ENCODE measurements at places on chromosomes 7 and 10.

- DNase-seq = no peak
These were observed 28.1 kb upstream of the TRIM8 start for GRCh38 chr10:102616066-102616770.

DNA sequence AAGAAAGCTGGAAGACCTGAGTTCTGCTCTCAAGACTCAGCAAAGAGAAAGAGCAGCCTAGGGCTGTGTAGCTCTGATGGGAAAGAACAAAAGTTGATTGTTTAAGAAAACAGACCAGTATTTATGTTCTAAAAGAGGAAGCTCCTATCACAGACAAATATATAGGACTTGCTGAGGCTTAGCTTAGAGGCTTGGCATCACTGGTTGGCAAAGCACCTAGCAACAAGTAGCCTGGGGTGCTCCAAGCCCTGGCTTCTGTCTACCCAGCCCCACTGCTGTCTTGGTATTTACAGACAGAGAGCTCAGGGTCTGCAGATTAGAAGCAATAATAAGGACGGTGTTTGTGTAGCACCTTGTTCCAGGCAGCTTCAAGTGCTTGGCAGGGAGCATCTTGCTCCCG is 36.9 kb upstream of the CCDC3 start:
- no peak for DNase-seq

DNA sequence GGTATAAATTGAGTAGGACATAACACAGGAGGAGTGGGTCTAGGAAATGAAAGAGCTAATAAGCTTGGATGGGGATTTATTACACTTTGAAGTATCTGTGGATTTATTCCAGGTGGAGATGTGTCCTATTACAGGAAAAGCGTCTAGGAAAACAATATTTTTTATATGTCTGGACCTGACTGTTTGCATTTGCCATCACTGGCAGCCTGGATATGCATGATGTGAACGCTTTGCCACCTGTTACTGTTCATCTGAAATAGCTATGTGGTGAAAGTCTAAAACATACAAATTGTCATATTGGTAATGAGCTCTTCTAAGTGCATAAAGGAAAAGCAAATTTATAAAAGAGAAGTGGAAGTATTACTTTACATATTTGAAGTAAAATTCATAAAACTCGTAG is 31.6 kb upstream of the AGMO start:
- no peak for DNase-seq

DNA sequence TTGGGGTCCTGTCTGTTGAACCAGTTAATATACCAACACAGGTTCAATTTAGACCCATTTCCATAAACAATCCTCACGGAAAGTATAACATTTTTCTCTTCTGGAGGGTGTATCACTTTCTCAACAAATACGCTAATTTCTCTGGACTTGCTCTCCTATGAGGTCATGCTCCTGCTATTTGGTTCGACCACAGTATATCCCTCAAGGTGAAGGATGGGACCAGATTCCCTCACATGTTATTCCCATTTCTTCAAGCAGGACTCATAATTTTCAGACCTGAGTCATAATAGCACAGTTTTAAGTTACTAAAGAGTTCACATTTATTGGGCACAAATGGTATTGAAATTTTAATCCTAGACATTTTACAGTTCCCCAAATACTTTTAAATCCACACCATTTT is 57.2 kb downstream of the ADAM12 start:
- no peak for DNase-seq

DNA sequence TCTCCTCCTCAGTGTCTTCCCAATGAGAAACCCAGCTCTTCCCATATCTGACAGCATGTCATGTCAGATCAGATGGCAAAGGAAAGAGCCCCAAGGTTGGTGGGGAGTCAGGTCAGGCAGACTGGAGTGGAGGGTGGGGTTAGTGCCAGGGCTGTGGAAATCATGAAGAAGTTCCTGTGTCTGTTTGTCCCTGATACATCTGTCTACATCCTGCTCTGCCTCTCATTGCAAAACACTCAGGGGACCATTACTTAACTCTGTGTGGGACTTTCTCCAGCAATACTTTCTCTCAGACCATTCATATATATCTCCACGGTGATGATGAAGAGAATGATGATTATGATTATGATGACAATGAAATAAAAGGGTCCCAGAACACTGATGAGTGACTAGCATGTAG is 3.3 kb downstream of the PRRT4 start:
- DNase-seq = no peak

DNA sequence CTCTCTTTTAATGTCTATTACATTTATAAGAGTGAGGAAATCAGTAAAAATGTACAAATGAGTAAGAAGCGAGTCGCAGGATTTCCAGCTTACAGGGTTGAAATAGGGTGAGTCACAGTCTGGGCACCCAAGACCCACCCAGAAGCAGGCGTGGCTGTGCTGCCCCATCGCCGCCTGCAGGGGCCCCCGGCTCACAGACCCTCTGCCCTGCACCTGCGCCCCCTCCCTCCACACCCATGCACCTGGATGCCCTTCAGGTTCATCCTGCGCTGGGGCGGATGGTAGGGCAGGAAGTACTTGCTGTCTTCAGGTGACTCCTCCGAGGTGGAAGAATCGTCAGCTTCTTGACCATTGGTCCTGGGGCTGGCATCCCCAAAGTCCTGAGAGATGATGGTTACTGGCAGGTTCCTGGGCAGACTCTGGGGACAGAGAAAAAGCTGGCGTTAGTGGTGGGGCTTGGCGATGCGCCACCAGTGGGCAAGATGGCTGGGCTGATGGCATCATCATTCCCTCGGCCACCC is 90.2 kb upstream of the GNA12 start:
- peak; percentile 32 for DNase-seq

DNA sequence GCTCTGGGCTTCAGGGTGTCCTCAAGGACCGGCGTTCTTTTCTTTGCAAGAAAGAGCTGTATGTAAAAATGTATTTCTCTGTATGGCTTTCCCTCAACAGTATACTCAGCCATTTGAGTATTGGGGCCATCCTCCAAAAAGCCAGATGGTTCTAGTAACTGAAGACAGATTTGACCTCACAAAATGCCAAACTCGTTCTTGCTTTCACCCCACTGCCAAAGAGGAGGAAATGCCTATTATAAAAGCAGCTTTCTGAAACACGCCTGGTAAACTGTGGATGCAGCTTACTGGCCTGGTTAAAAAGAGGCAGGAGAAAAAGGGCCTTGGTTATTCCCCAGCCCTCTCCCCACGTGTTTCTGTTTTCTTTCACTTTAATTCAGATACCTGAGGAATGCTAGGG is 7.7 kb upstream of the HTR5A start:
- DNase-seq = no peak

DNA sequence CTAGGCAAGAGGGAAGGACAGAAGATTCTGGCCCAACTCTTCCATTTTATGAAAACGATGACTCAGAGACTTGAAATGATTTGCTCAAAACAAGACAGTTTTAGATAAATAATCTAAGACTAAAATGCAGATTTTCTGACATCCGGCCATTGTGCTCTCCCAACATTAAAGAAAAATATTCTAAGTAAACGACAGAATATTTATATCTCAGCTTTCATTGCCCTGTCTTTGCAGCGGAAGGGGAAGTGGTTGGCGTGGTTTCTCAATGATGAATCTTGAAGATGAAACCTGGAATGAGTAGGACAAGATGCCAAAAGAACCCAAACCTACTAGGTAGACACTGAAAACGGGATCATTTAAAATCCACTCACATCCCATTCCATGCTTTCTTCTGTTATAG is 28.9 kb upstream of the NPY start:
- DNase-seq = no peak

GRCh38 chr7:47938574-47939165 is 9.6 kb downstream of the PKD1L1 start:
- no peak for DNase-seq

DNA sequence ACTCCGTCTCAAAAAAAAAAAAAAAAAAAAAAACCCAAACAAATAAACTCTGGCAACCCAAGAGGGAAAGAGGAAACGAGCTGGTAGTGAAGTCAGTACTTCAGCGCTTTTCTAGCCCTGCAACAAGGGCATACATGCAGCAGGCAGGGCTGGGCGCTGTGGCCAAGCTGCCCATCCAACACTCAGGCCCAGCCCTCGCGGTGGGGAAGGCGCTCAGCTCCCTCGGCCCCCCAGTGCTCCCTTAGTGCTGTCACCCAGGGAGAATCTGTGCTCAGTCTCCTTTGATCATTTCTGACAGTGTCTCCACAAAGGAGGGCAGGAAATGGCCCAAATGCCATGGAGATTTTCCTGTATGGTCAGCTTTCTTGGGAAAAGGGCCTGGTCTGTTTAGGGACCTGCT is 97.2 kb downstream of the SMURF1 start:
- no peak for DNase-seq

DNA sequence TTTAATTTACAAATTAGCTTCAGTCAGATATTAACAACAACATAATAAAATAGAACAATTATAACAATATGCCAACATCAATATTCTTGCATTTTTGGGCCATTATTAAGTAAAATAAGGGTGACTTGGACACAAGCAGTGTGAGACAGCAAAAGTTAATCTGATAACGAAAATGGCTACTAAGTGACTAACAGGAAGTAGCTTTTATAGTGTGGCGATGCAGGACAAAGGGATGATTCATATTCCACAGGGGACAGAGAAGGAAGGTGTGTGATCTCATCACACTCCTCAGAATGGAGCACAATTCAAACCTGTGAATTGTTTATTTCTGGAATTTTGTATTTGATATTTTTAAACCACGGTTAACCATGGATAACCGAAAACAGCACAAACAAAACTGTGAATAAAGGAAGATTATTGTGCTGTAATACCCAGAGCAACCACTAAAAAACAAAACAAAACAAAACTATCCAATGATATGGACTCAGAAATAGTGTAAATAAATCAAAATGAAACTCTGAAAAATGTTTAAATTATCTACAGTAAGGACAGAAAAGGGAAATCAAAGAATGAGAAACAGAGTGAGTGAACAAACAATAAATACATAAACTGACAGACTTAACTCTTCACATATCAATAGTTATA is 66.9 kb upstream of the TFEC start:
- no peak for DNase-seq

DNA sequence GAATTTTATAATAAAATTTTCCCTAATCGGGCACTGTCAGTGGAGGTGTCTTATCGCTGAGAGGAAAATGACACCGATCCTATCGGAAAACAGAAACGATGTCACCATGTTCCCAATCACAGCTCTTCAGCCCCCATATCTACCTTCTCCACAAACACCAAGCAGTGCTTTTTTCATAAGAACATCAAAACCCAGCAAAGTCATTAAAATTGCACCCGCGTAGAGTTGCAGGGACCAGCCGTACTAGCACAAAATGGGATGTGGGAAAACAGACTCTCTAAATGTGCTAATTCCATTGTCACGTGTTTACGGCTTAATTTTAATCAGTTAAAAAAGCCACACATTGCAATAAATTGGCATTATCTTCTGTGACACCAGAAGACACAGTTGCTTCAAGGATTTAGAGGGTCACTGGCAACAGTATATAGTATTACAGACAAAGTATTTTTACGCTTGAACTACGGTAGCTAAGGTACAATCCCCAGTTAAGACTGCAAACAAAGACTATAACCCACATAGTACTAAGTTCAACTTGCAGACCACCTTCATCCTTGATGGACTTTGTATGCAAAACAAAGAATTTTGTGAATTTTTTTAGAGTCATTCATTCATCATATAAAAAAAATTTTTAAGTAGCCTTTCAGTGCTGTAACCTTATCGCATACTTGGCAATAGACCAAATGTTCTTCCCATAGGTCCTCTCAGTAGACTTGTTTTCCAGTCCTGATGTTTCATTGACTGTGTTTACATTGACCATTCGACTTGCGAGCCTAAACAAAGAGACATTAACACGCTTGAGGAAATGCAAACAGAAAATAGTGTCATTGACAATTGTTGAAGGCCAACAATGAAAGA is 116.0 kb downstream of the VTI1A start:
- no peak for DNase-seq

DNA sequence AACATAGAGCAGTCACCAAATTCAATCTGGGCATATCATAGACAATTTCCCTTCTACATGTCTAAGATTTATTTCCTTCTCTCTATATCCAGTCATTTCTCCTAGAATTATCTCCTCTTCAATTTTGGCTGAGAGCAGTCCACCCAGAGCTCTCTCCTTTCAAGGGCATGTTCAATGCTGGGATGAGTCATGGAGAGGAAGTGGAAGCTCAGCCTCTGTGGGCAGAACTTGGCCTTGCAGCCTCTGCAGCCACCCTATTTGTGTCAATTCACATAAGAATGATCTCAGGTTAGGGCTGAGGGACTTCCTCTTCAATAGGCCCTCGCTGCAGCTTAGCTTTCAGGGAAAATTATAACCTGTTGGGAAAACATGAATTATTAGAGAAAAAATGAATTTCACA is 560.8 kb downstream of the POM121L12 start:
- DNase-seq = no peak

GRCh38 chr7:88256906-88257305 is 37.1 kb upstream of the SRI start:
- DNase-seq = no peak
